Left hindlimb (tissue), 1 donor: ENCODE measurements at places on chromosomes 16 and 17.

DNA sequence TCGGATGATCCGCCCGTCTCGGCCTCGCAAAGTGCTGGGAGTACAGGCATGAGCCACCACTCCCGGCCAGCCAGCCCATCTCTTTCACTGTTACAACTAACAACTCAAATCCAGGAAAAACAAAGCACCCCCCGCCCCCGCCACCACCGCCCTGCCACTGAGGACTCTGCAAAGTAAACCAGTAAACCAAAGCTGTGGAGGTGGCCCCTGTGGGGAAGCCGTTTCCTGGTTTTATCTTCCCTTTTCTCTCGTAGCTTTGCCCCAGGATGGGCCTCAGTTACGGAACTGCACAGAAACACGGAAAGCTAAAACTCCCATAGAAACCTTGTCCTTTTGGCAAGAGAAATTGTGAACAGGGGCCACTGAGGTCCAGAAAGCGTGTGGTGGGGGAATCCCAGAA, 17.5 kb downstream of the CHMP6 start:
- DNase-seq, result peak; percentile 45

DNA sequence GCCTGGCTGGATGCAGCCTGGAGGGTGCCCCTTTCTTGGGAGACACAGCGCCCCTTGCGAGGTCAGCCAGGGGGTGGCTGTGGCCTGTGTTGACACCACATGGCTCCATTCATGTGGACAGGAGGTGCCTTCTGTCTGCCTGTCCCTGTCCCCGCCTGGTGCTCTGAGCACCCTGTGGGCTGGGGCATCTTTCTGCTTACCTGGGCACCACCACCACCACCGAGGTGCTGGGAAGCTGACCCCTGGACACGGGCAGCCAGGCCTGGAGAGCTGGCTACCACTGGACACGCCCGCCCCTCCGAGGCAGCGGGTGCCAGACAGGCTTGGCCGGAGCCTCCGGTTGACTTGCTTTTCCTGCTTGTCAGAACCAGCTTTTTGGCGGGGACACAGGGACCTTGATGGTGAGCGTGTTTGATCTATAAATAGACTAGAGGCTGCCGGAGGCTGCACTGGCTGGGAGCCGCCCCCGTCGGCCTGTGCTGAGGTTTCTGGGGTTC, 121.3 kb upstream of the GSE1 start:
- DNase-seq, result peak; percentile 72

DNA sequence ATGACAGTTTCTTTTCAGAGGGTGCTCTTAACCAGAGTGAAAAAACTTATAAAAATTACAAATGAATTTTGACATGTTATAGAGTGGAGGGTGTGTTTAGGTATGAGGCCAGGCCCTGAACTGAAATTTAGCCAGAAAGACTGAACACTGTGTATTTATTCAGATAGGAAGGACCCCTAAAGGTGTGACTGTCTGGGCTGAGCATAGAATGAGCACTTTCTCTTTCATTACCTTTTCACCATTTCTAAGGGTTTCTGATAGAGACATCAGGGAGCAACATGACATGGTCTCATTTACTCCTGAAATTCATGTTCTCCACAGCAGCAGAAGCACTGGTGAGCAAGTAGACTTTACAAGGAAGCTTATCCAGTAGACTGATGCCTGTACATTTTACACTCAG, 32.9 kb downstream of the MRTFB start:
- no peak for DNase-seq

- DNase-seq, result no peak
Measured at GRCh38 chr16:48256579-48257177, 9.3 kb upstream of the ABCC11 start.

- no peak for DNase-seq
Measured at GRCh38 chr16:69691980-69692911, 34.1 kb downstream of the NQO1 start.
